NCI-H446 treated with DMSO at 0.1 percent for 48 hours (cell line): ENCODE measurements at places on chromosomes 7 and 10.
A peak's percentile ranks its signal among the peaks of the same experiment; 100 is the strongest.

- no peak for DNase-seq
Measured at GRCh38 chr10:5571826-5572225, 47.1 kb downstream of the CALML3 start.

DNA sequence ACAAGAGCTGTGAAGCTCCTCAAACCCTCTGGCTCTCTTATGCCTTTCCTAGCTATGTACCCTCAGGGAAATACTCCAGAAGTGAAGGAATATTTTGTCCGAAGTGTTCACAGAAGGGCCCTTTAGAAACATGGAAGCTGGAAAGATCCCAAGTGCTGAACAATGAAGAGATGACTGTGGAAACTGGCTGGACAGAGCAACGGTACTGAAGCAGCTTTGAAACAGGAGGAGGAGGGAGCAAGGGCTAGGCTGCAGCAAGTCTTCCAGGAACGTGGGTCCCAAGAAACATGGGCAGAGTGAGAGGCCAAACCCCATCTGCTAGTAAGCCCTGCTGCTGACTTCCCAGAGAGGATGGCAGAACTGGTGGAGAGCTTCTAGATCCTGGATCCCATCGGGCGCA lies 3.0 kb upstream of the PSAP start:
- DNase-seq = no peak

DNA sequence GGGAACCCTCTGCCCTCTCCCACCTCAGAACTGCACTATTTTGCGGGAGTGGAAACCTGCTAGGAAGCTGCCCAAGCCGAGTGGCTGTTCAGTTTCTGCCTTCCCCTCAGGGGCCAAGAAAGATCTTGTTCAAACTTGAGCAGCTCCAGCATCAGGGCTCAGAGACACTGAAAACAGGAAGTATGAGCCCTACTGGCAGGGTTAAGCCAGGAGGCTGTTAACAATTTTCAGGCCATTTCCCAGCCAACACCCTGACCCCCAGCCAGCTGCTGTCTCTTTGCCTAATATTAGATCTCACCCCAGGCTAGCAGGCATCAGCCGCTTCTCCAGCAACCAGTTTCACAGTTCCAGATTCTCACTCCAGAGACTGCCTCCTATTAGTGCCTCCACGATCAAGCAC lies 9.2 kb downstream of the PLAU start:
- DNase-seq = peak; percentile 61

DNA sequence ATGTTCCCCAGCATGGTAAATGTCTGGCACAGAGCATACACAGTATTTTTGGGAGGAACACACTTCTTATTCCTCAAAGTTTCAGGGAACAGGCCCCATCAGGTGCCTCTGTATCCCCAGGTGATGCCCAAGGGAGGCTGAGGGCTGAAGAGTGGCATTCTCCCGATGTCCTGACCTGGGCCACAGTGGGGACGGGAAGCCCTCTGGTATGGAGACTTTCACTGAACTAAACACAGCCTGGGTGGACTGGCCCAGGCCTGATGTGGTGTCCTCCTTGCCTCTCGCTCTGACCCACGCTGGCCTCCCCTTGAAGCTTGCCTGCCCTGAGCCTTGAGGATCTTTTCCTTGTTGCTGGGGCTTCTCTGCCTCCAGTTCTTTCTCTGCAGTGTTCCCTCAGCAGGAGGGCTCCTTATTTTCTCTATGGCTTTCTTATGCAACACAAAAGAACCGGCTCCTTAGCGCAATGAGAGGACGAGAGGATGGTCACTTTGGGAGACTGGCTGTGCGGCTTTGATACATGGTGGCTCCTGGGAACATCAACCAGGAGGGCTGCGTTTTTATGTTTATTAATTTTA lies 157.5 kb upstream of the TNS3 start:
- DNase-seq = no peak

DNA sequence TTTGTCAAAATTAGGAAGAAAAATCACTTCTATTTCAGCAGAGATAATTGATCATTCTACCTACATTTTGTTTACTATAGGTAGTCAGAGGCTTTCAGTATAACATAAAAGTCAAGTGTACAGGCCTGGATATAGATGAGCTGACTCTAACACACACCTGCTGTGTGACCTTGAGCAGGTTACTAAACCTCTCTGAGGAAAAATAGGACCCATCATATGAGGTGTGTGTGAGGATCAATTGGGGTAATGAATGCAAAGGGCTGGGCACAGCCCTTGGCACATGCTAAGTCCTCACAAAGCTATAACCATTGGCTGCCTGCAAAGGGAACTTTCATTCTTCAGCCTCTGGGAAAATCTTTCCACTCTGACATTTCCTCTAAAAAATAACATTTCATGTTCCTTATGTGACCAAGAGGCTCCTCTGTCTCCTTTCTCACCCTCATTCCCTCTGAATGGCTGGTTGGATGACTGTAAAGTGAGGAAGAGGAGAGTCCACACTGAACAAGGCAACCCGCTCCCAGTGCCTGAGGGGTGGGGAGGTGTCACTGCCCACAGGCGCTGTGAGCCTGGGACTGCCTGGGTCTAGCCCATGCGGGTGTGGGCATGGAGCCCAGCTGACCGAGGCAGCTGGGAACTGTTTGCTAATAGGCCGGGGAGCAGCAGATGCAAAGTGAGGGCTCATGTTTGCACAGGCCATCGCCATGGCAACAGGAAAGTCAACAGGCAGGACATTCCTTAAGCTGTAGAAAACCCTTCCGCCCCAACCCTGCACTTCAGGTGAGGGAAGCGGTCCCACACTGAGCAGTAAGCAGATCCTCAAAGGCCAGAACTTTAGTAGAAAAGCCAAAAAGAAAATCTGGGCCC lies 36.8 kb downstream of the MYOF start:
- peak; percentile 42 for DNase-seq

- no peak for DNase-seq
Measured at GRCh38 chr7:94578614-94579013, 69.0 kb downstream of the CASD1 start.

- no peak for DNase-seq
Measured at GRCh38 chr7:88317422-88317821, 10.7 kb upstream of the STEAP4 start.

DNA sequence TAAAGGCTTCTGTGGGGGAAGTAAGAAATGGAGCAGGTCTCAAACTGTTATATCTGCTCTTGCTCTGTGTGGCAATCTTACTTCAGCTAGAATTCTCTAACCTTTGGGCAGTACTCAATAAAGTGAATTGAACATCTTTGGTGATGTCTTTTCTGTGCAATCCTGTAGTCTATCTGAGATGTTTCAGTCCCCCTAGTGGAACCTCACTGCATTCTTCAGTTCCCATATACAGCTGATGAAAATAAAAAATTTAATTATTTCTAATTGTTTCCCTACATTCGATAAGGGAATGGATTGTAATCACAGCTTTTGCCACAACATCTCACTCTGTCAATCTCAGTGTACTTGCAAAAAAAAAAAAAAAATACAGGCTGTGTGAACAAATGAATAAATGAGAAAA lies 522.6 kb downstream of the DNAJB9 start:
- DNase-seq = no peak

DNA sequence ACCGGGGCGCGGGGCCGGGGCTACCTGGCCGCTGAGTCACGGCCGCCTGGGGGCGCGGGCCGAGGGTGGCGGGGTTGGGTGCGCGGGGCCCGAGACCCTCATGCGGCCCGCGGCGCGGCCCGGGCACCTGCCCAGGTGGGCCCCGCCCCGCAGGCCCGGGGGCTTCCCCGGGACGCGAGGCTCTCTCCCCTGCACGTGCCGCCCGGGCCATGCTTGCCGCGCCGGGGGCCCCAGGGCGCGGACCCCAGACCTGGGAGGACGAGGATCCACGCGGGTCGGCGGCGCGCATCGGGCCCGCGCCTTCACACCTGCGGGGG lies 402 bp downstream of the MAFK start:
- DNase-seq = no peak

GRCh38 chr7:35251606-35252310 lies 2.1 kb downstream of the TBX20 start:
- no peak for DNase-seq
